CD4-positive, alpha-beta memory T cell (primary cell): ENCODE measurements at places on chromosomes 3 and 15.

DNA sequence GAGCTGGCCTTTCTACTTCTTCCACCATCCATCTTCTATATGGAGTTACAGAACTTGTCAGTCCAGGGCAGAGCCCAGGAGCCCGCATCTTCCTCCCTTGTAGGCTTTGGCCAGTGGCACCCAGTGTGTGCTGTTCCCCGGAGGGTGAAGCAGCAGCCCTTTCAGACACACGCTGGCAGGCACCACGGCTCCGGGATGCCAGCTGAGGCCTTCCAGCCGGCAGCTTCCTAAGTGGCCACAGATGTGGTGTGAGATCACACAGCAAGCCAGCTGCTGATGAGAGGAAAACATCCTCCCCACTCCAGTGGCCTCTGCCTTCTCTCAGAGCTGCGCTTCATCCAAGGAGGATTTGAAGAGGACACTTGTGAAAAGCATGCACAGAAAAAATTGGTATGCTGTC lies 24.1 kb downstream of the CRABP1 start:
- DNase-seq, result no peak
- H3K27ac ChIP-seq, result no peak overlapping the region
- no peaks in the 10 kb centered on the region for H3K36me3 ChIP-seq
- no peaks in the 10 kb centered on the region for H3K27me3 ChIP-seq

- no peak for DNase-seq
- H3K27me3 ChIP-seq, result no peaks in the 10 kb centered on the region
- no peak overlapping the region for H3K4me3 ChIP-seq
- H3K4me1 ChIP-seq, result peaks cover 57% of the 10 kb centered on the region
Observed at GRCh38 chr15:85475711-85476110, 95.3 kb downstream of the AKAP13 start.

- no peak for DNase-seq
- H3K27ac ChIP-seq, result no peak overlapping the region
- no peaks in the 10 kb centered on the region for H3K4me1 ChIP-seq
- H3K36me3 ChIP-seq, result no peaks in the 10 kb centered on the region
Observed at GRCh38 chr15:74168711-74169126, 4.8 kb upstream of the ISLR start.

GRCh38 chr15:79832367-79833120 lies 64.3 kb downstream of the MTHFS start:
- DNase-seq, result no peak
- no peaks in the 10 kb centered on the region for H3K27me3 ChIP-seq
- H3K4me3 ChIP-seq, result no peak overlapping the region

GRCh38 chr3:15982667-15983196 lies 185.0 kb upstream of the ANKRD28 start:
- DNase-seq, result no peak
- no peak overlapping the region for H3K4me3 ChIP-seq
- H3K36me3 ChIP-seq, result no peaks in the 10 kb centered on the region
- H3K27ac ChIP-seq, result no peak overlapping the region
- H3K27me3 ChIP-seq, result no peaks in the 10 kb centered on the region
- no peaks in the 10 kb centered on the region for H3K4me1 ChIP-seq

DNA sequence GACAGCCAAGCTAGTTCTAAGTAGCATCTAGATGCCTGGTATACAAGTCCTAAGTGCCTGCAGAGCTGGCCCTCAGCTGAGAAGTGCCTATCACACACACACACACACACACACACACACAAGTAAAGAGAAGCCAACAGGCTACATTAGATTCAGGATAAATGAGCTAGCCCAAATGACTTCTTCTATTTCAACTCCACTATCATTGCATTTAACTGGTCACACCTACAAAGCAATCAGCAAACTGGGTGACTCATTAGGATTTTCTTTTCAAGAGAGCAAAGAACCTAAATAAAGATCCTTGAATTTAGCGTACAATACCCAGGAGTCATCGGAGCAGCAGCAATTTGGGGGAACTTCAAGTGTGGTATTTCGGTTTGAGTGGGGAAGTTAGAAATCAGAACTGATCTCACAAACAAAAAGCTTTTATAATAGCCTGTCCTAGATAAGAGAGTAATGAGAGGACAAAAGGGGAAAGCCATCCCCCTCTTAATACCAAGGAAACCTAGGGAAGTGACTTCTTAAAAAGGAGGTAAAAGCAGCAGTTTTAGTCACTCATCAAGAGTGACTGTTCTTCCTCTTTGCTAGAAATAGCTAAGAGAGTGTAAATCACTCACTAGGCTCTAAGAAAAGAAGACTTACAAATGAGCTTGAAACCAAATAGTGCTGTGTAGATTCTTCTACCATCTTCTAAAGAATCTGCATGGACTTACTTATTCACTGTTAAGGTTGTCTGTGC lies 112.7 kb downstream of the TNIK start:
- no peaks in the 10 kb centered on the region for H3K36me3 ChIP-seq
- no peak overlapping the region for H3K27ac ChIP-seq
- H3K27me3 ChIP-seq, result no peaks in the 10 kb centered on the region
- DNase-seq, result no peak
- no peak overlapping the region for H3K4me3 ChIP-seq
- peaks cover 39% of the 10 kb centered on the region for H3K4me1 ChIP-seq

DNA sequence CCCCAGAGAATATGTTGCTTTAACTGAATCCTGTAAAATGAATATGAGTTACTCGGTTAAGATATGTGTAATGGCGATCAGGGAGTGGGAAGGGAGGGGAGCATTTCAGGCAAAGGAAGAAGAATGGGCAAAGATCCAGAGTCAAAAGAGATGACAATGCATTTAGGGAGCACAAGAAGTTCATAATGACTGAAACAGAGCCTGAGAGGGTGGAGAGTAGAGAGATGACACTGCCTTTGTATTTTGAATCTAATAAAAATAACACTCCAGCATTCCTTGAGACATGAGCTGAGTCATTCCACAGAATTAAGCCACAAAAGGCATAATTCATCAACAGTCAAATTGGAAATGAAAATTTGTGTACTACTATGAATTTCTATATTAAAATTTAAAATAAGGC lies 105.3 kb upstream of the PEX5L start:
- H3K4me1 ChIP-seq, result no peaks in the 10 kb centered on the region
- DNase-seq, result no peak
- H3K4me3 ChIP-seq, result no peak overlapping the region
- no peaks in the 10 kb centered on the region for H3K27me3 ChIP-seq

DNA sequence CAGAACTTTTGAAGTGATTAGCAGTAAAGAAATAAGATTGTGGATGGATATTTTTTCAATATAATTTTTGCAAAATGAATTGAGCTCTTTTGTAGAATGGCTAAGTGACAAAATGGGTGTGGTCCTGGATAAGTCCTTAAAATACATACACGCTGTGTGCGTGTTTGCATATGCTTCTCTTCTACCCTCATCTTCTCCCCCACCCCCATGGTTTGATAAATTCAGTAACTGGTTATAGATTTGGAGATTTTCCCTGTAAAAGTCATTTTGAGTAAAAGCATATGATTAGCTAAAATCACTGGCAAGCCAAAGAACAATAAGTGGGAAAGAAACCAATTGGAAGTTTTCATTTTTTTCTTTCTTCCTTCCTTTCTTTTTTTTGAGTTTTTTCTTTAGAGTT lies 453.9 kb upstream of the MDFIC2 start:
- no peaks in the 10 kb centered on the region for H3K27me3 ChIP-seq
- no peaks in the 10 kb centered on the region for H3K36me3 ChIP-seq
- H3K4me3 ChIP-seq, result no peak overlapping the region
- no peak for DNase-seq
- H3K4me1 ChIP-seq, result no peaks in the 10 kb centered on the region
